ENCODE measurements at places on chromosomes 3 and 15.

GRCh38 chr15:29088666-29089065 lies 181.0 kb downstream of the NSMCE3 start:
- no peak for DNase-seq

DNA sequence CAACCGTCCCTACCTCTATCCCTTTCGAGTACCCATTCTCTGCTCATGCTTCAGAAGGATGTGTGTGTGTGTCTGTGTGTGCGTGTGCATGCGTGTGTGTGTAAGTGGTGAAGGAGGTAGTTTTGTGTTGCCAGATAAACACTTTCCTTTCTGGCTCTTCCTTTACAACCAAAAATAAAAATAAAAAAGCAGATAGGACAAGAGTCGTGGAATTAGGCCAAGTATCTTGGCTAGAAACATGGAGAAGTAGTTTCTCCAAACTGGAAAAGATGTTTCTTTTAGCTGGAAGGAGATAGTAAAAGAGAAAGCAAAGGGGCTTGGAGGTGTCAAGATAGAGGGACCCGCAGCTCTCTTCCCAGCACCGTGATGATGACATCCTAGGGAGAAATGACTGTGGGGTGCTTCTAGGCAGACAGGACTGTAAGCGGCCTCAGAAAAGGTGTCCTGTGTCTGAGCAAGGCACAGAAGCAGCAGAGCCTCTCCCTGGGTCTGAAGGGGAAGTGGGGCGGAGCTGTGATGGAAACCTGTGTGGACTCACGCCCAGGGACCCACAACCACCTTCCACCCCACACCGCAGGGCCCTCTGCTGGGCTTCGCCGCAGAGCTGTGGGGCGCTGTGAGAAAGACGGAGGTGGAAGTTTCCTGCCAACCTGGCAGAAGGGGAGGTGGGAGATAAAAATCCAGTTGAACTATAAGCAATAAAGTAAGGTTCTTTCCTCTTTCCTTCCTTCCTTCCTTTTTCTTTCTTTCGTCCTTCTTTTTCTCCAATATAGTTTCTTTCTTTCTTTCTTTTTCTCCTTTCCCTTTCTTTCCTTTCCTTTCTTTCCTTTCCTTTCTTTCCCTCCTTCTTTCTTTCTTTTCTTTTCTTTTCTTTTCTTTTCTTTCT lies 35.3 kb downstream of the MUC20 start:
- DNase-seq, result peak; percentile 62

- no peak for DNase-seq
Observed at GRCh38 chr3:46127503-46127902, 80.6 kb downstream of the CCR1 start.

GRCh38 chr3:4508048-4508981 lies 15.2 kb downstream of the ITPR1 start:
- no peak for DNase-seq

DNA sequence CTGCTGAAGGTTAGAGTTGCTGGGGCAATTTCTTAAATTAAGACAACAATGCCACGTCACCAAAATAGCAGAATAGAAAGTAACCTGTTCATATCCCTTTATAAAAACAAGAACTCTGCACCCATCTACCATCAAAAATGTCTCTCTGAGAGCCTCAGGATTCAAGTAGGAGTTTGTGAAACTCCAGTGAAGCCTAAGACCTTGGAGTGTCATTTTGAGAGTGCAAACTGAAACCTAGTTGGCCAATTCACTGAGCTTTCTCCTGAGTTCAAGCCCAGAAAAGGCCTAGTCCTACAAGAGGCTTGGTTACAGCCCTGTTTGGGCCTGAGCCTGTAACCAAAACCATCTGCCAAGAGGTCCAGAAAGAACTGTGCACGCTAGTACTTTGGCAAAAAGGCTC lies 335.1 kb downstream of the EFHB start:
- DNase-seq, result no peak

DNA sequence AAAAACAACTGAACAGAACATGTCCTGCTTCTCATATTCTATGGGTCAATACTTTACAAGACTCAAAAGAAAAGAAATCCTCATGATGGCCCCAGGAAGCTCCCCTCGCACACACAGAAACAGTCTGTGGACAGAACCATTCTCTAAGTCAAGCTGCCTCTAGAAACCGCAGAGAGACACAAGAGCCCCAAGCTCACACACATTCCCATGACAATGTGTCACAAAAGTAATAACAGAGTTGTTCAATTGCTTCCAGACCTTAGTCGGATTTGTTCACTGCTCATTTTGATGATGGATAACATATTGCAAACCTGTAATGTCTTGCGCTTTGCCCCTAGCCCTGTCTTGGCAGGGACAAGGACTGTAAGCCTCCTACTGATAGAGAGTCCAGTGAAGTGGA lies 60.9 kb downstream of the UMPS start:
- DNase-seq, result no peak

GRCh38 chr3:12471241-12471640 lies 13.0 kb upstream of the TSEN2 start:
- peak; percentile 13 for DNase-seq

GRCh38 chr3:147311716-147312115 lies 94.6 kb downstream of the ZIC4 start:
- no peak for DNase-seq

DNA sequence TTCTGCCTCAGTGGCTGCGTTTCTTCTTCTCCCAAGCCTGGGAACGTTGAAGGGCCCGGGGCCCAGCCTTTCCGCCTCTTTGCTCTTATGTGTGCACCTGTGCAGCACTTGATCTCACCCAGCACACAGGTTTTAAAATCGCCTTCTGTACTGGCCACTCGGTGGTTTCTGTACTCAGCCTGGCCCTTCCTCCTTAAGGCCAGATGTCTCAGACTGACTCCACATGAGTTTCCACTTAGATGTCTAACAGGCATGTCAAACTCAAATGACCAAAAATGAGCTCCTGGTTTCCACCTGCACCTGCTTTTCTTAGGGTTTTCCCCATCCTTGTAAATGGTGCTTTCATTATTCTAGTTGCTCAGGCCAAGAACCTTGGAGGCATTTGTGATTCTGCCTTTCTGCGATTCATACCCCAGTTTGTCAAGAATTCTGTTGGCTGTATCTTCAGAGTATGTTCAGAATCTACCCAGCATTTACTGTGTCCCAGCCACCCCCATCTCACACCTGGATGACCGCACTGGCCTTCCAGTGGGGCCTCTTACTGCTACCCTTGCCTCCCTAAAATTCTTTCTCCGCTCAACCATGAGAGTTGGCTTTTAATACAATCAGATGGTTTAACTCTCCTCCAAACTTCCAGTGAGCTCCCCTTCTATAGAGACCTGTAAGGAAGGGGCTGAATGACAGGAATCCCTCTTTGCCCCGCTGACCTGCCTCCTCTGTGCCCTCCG lies 2.2 kb upstream of the TRAK1 start:
- no peak for DNase-seq

DNA sequence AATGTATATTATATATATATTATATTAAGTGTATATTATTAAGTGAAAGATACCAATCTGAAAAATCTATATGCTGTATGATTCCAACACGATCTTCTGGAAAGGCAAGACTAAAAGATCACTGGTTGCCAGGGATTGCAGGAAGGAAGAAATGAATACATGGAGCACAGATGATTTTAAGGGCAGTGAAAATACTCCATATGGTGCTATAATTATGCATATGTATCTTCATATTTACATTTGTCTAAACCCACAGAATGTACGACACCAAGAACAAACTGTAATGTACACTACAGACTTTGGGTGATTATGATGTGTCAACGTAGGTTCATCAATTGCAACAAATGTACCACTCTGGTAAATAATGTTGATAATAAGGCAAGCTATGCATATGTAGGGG lies 194.7 kb upstream of the MME start:
- no peak for DNase-seq

DNA sequence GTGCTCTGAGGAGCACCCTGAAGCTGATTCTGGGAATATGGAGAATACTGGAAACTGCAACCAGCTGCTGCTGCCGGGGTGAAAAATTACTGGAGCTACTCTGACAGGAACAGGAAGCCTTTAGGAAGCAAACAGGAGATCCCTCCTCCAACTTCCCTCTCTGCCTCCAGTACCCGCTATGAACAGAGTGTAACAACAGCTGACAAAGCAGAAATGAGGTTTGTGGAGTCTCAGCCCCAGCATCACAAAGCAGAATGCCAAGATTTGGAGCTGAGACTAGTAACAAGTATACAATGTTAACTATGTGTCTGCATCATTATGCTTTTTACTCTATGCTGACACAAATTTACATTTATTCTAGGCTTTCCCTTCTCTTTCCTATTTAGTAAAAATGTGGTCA lies 22.7 kb upstream of the PIAS1 start:
- no peak for DNase-seq

DNA sequence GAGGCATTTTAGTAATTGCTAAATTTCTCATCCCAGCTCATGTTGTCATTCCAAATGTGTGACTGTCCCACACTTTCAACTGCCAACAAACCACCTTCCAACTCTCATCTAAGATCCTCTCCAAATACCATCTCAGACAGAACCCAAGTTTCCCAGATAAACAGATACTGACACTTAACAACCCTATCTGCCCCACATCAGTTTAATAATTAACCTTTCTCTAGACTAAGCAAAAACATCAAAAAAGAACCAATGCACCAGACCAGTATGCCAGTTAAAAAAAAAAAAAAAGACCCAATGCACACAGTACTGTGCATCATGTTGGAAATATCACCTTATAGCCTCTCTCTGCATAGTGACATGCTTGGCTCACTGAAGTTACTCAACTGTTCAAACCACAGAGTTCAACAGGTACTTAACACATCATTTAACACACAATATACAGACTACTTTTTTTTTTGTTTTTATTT lies 5.5 kb downstream of the SFMBT1 start:
- no peak for DNase-seq

DNA sequence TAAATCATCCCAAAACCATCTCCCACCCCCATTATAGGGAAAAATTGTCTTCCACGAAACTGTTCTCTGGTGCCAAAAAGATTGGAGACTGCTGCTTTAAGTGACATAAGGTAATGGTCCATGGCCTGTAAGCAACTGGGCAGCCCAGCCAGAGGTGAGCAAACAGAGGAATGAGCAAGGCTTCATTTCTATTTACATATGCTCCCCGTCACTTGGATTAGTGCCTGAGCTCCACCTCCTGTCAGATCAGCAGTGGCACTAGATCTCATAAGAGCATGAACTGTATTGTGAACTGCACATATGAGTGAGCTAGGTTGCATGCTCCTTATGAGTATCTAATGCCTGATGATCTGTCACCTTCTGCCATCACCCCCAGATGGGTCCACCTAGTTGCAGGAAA lies 1159.8 kb upstream of the ALCAM start:
- no peak for DNase-seq

DNA sequence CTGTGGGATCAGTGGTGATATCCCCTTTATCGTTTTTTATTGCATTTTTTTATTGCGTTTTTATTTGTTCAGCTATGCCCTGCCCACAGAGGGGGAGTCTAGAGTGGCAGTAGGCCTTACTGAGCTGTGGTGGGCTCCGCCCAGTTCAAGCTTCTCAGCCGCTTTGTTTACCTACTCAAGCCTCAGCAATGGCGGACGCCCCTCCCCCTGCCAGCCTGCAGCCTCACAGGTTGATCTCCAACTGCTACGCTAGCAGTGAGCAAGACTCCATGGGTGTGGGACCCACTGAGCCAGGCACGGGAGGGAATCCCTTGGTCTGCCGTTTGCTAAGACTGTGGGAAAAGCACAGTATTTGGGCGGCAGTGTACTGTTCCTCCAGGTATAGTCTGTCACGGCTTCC lies 500.6 kb upstream of the MCTP2 start:
- no peak for DNase-seq

DNA sequence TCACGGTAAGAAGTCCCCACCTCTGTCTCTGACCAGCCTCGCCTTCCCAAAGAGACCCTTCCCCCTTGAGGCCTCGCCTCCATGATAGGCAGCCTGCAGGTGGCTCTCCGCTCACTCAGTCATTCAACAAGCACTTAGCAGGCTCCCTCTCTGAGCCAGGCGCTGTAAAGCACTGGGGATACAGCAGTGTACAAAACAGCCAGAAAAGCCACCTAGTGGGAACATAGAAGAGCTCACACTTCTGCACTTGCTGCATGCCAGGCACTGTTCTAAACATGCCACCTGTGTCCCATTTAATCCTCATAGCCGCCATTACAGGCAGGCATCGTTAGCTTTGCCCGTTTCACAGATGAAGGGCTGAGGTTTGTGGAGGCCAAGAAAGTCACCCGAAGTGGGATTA lies 56.0 kb downstream of the SEMA3G start:
- no peak for DNase-seq

DNA sequence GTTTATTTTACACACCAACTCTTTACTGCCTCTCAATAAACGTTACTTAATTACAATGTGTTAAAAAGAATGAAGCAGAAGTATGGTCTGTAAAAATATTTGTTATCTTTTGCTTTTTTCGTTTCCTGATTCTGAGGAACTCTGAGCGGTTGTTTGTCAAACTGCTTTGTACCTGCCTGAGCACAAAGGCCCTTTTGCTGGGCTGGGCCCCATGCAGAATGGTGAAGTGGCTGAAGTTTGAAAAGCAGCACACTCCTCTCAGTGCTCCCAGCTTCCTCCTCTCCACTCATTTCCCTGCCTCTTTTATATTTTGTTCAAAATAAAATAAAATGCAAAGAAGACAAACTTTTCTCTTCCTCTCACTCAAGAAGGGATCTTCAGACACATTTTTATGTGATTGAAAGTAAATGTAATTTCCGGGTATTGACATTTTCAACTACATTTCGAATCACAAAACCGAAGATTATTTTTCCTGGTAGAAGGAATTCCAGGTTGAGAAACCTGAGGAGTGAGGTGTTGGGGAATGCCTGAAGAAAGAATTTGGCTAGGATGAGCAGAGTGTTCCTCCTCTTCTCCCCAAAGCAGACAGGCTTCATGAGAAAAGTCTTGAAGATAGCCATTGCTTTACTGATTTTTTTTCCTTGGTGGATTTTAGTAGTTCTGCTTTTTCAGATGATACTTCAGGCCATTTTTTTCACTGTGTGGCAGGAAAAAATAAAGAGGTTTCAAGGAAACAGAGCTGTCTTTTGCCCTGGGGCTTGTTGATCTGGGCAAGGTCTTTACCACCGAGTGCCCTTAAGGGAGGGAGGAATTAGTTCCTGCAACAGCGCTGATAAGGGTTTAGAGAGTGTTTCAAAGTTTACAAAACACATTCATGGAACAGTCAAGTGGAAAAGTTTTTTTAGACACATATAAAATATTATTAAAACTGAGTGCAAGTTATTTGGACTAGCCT lies 229.8 kb downstream of the NFKBIZ start:
- DNase-seq, result peak; percentile 33

GRCh38 chr15:40104865-40105516 lies 3.7 kb downstream of the BMF start:
- peak; percentile 80 for DNase-seq
